GM12878 (cell line): ENCODE measurements at places on chromosomes 12 and 14. TPM values are rescaled to one million over a fixed set of nuclear protein-coding genes. Genes with fewer than 3 reads are reported as not detected.

PRB4 gene
- total RNA-seq: not detected in 2 replicates

CCDC60 gene
- not detected in 2 replicates for total RNA-seq

CLEC1B gene
- not detected in 2 replicates for total RNA-seq

RILPL2 gene
- 18.7 and 19.2 TPM in 2 replicates for total RNA-seq

TPH2 gene
- total RNA-seq: not detected in 2 replicates

NPFF gene
- not detected in 2 replicates for total RNA-seq

SOX5 gene
- total RNA-seq: 0.21 and 0.82 TPM in 2 replicates

ASCL1 gene
- 20.2 and 21.4 TPM in 2 replicates for total RNA-seq

DNA sequence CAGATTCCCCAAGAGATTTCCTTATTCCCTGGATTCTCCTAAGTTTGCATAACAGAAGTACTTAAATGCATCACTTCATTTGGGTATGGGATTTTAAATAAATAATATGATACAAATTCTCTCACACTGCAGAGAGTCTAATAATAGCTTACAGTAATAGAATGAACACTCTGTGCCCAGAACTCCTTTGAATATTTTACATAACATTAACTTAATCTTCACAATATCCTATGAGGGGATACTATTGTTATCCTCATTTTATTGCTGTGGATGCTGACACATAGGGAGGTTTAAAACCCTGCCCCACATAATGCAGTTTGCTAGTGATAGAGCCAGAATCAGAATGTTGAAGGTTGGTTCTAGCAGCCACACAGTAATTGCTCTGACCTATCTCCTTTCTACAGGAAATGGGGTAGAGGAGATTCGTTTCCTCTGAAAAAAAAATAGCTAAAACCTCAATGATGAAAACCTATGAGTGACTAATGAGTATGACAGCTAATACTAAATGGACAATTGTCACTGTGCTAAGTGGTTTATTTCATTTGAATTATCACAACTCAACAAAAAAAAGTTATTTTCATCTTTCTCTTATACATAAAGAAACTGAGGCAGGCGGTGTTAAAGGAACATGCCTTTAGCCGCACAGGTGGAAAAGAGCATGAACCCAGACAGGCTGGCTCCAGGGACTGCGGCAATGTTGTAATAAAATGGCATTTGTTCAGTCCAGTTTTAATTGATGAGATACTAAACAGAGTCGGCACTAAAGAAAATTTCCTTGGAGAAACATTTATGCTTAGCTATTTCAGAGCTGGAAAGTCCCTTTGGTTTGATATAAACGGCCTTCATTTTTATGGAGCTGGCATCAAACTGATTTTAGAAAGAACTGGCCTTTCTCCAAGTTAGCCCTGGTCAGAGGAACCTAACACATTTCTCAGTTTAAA is 880.9 kb downstream of the NRXN3 start:
- DNase-seq: no peak

DNA sequence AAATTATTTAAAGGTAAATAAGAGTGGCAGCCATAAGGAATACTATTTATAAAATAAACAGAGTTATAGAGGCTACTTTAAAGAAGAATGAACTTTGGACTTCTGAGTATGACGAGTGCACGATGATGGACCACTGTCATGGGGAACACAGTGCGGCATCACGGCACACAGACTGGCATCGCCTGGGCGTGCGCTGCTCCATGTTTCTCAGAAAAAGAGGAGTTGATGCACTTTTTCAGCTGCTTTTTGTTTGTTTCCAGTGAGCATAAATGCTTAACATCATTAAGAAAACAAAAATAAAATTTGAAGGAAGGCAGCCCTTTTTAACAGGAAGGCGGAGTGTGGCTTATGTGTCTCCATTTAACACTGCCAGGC is 23.3 kb upstream of the EAPP start:
- no peak for DNase-seq

DNA sequence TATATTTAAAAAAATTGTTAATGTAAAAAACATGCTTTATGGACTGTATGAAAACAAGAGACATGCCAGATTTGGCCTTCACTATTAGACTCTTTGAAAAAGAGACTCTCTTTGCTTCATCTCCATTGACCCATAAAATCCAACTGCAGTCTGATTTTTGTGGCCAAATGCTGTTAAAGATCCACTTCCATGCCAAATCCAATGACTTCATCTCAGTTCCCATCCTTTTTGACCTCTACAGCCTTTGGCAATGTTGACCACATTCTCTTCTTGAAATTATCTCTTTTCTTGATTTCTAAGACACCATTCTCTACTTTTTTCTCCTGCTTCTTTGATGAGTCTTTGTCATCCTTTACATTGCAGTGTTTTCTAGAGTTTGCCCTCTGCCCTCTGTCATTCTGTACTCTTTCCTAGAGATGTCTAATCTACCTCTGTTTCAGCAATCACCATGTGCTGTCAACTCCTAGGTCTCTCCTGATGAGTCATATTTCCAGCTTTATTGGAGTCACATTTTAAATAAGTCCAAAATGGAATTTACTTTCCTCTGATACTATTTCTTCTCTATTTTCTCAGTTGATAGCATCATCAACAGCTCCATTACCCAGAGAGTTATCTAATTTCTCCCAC is 2.4 kb downstream of the TMPRSS12 start:
- no peak for DNase-seq

DNA sequence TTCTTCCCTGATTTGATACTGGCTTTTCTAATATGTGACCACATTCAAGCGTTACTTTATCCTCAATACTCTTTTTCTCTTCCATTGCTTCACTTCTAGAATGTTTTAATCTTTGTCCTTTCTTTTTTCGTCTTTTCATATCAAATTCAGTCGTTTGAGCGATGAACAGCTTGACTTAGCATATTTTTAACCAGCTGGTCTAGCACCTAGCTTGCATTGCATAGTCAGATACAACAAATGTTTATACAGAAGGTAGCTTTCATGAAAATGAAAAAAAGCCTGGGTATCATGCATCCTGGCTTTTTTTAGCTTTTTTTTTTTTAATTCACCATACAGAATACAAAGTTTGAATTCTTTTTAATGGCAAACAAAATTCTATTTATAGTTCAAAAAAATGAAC is 1.2 kb downstream of the SOX5 start:
- no peak for DNase-seq

DNA sequence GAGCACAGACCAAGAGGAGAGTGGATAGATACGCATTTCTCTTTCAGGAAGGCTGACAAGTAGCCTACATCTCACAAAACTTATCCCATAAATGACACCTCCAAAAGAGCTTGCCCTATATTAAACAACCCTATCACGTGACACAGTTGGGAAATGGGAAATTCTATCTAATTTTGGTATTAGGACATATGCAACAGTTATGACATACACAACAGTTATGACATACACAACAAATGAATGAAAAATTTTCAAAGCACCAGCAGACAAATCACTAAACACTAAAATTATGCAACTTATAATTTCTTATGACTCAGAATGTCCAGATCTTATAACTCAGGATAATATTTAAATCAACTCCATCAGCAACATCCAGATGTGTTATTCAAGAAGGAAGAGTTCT is 54.1 kb downstream of the DUSP16 start:
- no peak for DNase-seq

DNA sequence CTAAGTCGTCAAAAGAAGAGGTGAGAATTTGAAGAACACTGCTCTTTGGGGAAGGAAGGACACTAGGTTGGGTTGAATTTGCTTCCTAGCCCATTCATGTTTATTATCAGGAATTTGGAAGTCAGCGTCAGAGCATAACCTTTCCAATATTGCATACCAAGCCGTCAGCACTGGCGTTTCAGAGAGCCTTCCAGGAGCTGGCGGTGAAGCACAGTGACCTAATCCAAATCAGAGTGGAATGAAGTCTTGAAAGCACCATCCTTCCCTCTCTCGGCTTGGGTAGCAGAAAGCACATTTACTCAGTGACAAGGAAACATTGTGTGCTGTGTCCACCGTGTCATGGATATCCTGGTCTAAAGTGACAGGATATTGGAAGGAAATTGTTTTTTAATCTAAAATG is 240.3 kb upstream of the PELI2 start:
- no peak for DNase-seq

GRCh38 chr12:2689879-2690278 is 104.9 kb upstream of the FKBP4 start:
- DNase-seq: no peak

DNA sequence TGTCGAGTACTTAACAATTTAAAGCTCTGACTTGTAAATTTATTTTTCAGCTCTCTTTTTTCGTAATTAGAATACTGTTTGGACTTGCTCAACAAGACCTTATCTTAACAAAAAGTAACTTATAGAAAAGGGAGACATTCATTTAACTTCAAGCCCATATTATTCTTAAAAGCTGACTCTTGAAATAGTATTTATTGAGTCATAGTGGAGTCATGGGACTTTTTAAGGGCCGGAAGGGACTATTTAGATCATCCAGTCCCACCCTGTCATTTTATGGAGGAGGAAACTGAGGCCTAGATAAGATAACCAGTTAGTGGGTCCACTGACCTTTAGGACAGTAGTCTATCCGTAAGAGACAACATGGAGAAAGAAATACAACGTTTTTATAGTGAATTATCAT is 1.5 kb downstream of the RAP1B start:
- DNase-seq: no peak

- no peak for DNase-seq
These were observed 26.7 kb downstream of the NIN start for GRCh38 chr14:50804181-50804721.

DNA sequence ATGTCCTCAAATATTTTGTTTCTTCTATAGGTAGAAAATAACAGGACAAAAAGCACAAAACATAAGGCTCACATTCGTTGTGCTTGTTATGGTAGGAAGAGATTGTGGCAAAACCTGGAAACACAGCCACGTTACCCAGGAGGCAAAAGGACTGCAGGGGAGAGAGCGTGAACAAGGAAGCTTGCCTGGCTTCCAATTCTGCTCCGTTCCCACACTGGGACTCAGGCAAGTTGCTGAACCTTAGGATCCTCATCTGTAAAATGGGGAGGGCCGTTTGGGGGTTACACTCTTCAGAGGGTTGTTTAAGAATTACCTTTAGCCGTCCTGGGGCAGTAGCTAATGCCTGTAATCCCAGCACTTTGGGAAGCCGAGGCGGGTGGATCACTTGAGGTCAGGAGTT is 205.3 kb downstream of the SSPN start:
- no peak for DNase-seq

- DNase-seq: no peak
These were observed 51.4 kb upstream of the CCT2 start for GRCh38 chr12:69533844-69534243.

- DNase-seq: no peak
These were observed 74.8 kb upstream of the FRMD6 start for GRCh38 chr14:51576879-51577278.
